ENCODE measurements at places on chromosomes 2 and 18. TPM values are rescaled to one million over a fixed set of nuclear protein-coding genes. Genes with fewer than 3 reads are reported as not detected.

ARHGAP28 gene
- total RNA-seq, result 3.6 TPM

CRYGC gene
- total RNA-seq, result not detected

FAP gene
- total RNA-seq, result 9.7 TPM

TPGS2 gene
- 114 TPM for total RNA-seq

STK25 gene
- 519 TPM for total RNA-seq

MOGAT1 gene
- not detected for total RNA-seq

RSAD2 gene
- total RNA-seq, result 5.3 TPM

SEC11C gene
- total RNA-seq, result 20.1 TPM

FNDC4 gene
- total RNA-seq, result 11.6 TPM

RAB6C gene
- total RNA-seq, result not detected

HTR2B gene
- 0.32 TPM for total RNA-seq

IL1RL2 gene
- total RNA-seq, result not detected

ASB18 gene
- not detected for total RNA-seq

NOL4 gene
- not detected for total RNA-seq

CAPN10 gene
- total RNA-seq, result 31.5 TPM

VIL1 gene
- not detected for total RNA-seq

IL37 gene
- not detected for total RNA-seq

Measured in bladder microvascular endothelial cell (primary cell).